ENCODE measurements at places on chromosomes 16 and 17. TPM values are rescaled to one million over a fixed set of nuclear protein-coding genes. Genes with fewer than 3 reads are reported as not detected.

Gene SPATA32
- not detected for total RNA-seq

Gene MYH1
- not detected for total RNA-seq

Gene RDM1
- total RNA-seq = 3.4 TPM

Gene CBLN1
- not detected for total RNA-seq

Gene GAN
- 13.9 TPM for total RNA-seq

Gene TOX3
- 7.0 TPM for total RNA-seq

Gene SCO1
- 29.8 TPM for total RNA-seq

Gene TPPP3
- total RNA-seq = 5.7 TPM

Gene RAI1
- 129 TPM for total RNA-seq

Gene PRDM7
- total RNA-seq = not detected

Gene CALB2
- total RNA-seq = 0.25 TPM

Gene TRIM72
- total RNA-seq = 0.04 TPM

Gene CISD3
- 4.6 TPM for total RNA-seq

Gene MNT
- 49.1 TPM for total RNA-seq

Gene ITGAD
- not detected for total RNA-seq

Gene KRTAP4-9
- not detected for total RNA-seq

Gene GINS2
- 14.8 TPM for total RNA-seq

Gene MT1M
- total RNA-seq = not detected

Gene KRTAP3-2
- total RNA-seq = not detected

Gene ADAD2
- total RNA-seq = not detected
